ENCODE measurements at places on chromosomes 7 and 10. TPM values are rescaled to one million over a fixed set of nuclear protein-coding genes. Genes with fewer than 3 reads are reported as not detected.

DNA sequence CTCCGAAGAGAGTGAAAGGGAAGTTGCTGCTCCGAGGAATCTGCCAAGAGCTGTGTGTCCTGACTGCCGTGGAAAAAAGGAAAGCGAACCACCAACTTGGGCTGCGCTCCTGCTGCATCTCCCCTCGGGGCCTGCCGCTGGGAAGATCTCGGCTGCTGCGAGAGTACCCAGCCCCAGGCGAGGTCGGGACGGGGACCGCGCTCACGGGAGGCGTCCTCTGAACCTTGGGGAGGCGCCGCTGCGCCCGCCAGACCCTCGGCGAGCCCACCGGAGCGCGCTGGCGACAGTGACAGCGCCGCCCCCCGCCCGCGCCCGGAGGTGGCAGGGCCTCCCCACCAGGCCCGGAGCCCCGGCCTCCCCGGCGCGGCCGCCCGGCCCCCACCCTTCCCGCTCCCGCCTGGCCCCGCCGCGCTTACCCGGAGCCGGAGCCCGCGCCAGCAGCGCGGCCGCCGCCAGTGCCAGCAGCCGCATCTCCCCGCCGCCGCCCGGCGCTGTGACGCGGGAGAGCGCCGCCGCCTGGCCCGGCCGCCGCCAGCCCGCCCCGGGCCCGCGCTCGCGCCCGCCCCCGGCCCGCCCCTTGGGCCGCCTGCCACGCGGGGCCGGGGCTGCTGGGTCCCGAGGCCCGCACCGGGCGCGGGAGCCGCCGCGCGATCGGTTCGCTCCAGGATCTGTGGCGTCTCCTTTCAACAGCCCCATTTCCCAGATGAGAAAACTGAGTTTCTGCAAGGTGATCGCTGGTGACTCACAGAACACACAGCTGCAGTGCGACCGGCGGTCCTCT, at the start of gene VSTM4:
TSS of gene VSTM4 (minus strand) at position 508 of the 781 bp plus-strand sequence. CDS start at position 471, 37 bp downstream.
- no peak for DNase-seq

Gene SPDYE9
- not detected for total RNA-seq

Gene KCNH2
- 61.9 TPM for total RNA-seq

DNA sequence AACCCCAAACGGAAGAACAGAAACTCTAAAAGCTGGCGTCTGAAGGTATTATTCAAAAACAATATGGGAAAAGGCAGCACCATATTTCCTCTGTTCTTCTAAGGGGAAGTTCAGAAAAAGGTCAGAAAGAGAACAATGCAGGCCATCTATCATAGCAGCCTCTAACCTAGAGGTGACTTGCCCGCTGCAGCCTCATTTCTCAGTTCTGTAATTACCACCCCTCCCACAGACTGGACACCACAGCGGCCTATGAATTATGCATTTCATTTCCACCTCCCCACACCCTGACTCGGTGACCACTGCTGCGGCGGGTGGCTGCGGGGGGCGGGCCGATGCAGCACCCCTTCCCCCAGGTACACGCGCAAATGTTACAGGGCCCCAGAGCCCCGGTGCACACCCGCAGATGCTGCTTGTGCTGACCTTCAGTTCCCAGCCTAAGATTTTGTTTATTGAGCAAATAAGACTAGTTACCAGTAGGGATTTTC, 125.5 kb downstream of the CLEC2L start:
- no peak for DNase-seq

GRCh38 chr7:33529070-33529469, 376.3 kb upstream of the BMPER start:
- no peak for DNase-seq

Gene CCDC7
- 32.5 TPM for total RNA-seq

- no peak for DNase-seq
Observed at GRCh38 chr7:67462781-67463191, 466.2 kb downstream of the TYW1 start.

Gene DGKI
- 7.5 TPM for total RNA-seq

Gene SEC61A2
- total RNA-seq: 14.5 TPM
